ENCODE measurements at places on chromosomes 6 and 20. TPM values are rescaled to one million over a fixed set of nuclear protein-coding genes. Genes with fewer than 3 reads are reported as not detected.

GRCh38 chr20:36720510-36720909, 25.4 kb downstream of the NDRG3 start:
- no peaks in the 10 kb centered on the region for H3K4me1 ChIP-seq
- no peak overlapping the region for H3K4me3 ChIP-seq
- H3K27ac ChIP-seq: no peak overlapping the region

GRCh38 chr20:19815553-19815991, 57.5 kb downstream of the RIN2 start:
- no peak overlapping the region for H3K4me3 ChIP-seq
- H3K27me3 ChIP-seq: no peaks in the 10 kb centered on the region
- no peak overlapping the region for H3K27ac ChIP-seq
- no peaks in the 10 kb centered on the region for H3K4me1 ChIP-seq
- H3K36me3 ChIP-seq: peaks cover 1% of the 10 kb centered on the region

GRCh38 chr20:33005132-33005566, 916 bp upstream of the SUN5 start:
- no peak for DNase-seq
- no peaks in the 10 kb centered on the region for H3K36me3 ChIP-seq
- H3K4me1 ChIP-seq: no peaks in the 10 kb centered on the region
- no peaks in the 10 kb centered on the region for H3K27me3 ChIP-seq
- H3K27ac ChIP-seq: no peak overlapping the region

The FAM209B gene
- not detected for total RNA-seq

The OTOR gene
- total RNA-seq: not detected

GRCh38 chr6:155495011-155495768, 39.6 kb upstream of the NOX3 start:
- no peak overlapping the region for H3K4me3 ChIP-seq
- H3K27me3 ChIP-seq: no peaks in the 10 kb centered on the region
- H3K27ac ChIP-seq: peak overlapping the region; percentile 94
- H3K4me1 ChIP-seq: peaks cover 18% of the 10 kb centered on the region
- H3K36me3 ChIP-seq: no peaks in the 10 kb centered on the region

GRCh38 chr6:104357928-104358327, 501.8 kb downstream of the HACE1 start:
- DNase-seq: no peak
- H3K27me3 ChIP-seq: no peaks in the 10 kb centered on the region
- H3K4me1 ChIP-seq: no peaks in the 10 kb centered on the region
- H3K4me3 ChIP-seq: no peak overlapping the region

All from aorta (tissue), 5 donors.